RPMI8226 (cell line): ENCODE measurements at places on chromosomes 2 and 18.
A peak's percentile ranks its signal among the peaks of the same experiment; 100 is the strongest.

DNA sequence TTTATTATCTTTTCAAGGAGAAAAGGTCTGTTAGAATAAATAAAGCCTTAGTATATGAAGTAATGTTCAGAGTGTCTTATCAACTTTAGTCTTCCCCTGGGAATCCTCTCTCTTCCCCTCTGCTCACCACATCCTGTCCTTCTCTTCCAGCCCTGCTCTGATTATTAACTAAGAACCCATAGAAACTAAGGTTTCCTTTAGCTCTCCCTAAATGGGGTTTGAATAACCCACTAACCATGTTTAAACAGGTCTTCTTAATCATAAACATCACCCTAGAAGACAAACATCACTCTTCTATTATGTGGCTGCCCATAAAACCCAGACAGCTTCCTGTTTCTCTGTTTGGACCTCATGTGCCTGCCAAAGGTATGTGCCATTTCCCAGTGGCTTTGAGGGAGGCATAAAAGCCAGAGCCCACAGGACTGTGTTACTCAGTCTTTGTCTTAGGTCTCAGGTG is 50.1 kb downstream of the SLC14A1 start:
- DNase-seq: no peak

- DNase-seq: no peak
Observed at GRCh38 chr18:73352546-73352945, 484.8 kb upstream of the NETO1 start.

- DNase-seq: no peak
Observed at GRCh38 chr2:58157754-58158153, 83.4 kb downstream of the FANCL start.

- DNase-seq: no peak
Observed at GRCh38 chr2:213740453-213740852, 456.2 kb downstream of the SPAG16 start.

DNA sequence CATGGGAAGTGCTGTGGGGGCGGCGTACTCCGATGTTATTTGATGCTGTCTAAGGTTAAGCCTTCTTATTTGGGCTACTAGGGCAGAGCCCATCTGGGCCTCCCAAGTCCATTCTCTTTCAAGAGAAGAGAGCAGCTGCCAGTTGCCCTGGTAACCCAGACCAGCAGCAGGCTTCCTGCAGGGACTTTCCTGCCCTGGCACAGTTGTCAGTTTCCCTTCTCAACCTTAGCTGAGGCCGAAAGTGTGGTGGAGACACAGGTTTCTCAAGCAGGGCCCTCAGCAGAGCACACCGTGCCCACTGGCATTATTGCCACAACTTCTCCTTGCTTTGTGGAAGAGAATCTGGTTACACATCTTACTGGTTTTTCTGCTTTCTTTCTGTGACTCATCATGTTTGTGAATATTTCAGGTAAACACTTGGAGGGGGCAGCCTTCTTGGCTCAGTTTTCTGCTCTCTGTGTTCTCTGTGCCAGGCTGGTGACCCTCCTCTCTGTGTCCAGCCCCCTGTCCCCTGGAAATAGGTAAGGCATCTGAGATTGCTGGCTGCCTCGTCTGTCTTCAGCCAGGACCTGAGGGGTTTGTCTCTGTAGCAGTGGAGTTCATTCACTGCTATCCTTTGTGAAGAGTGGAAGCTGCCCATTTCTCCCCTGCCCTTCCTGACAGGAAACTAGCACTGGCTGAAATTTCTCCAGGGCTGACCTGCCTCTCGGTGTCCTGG is 111.0 kb downstream of the B3GNT2 start:
- DNase-seq: peak; percentile 50

GRCh38 chr2:197205585-197206215 is 104.9 kb downstream of the ANKRD44 start:
- no peak for DNase-seq

GRCh38 chr2:211349031-211349430 is 792.6 kb downstream of the CPS1 start:
- no peak for DNase-seq

DNA sequence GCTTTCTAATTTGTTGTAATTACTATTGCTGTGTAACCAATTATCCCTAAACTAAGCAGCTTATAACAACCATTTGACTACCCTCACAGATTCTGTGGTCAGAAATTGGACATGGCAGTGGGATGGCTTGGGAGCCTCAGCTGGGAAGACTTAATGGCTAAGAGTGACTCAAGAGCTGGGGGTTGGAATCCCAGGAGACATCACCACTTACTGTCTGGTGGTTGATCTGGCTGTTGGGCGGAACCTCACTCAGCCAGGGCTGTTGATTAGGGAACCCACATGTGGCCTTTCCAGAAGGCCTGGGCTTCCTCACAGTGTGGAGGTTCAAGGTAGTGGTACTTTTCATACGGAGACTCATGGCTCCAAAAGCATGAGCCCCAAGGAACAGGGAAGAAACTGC is 49.8 kb downstream of the E2F6 start:
- no peak for DNase-seq

GRCh38 chr2:842151-842803 is 108.4 kb upstream of the SNTG2 start:
- no peak for DNase-seq

DNA sequence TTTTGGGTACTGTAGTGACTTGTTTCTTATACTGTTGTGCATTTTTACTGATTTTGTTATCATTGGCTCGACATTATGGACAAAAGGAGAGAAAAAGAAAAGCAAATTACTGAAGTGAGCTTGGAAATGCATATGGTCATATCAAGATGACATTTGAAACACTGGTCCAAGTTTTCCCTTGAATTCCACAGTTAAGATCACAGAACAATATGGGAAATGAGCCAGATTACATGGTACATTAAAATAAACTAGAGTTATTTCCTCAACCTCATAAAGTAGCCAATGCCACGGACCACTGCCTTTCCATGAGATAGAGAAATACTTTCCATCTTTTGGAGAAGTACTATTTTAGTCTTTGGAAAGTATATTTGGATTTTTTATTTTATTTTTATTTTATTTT is 62.0 kb upstream of the SGPP2 start:
- DNase-seq: no peak

DNA sequence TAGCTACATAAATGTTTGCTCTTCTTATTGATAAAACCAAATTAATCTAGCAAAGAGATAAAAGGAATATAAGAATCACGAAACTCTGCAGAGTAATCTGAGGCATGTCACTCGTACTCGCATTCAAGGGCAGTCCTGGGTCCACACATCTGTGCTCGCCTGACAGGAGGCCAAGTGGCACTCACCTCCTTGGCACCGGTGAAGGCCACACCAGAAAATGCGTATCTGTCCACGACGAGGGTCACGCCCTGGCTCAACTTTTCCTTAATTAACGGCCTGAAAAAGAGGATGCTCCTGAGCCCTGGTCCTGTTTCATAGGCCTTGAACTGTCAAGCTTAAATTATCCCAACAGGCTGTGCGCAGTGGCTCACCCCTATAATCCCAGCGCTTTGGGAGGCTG is 6.6 kb downstream of the DTYMK start:
- DNase-seq: no peak

GRCh38 chr2:42602218-42602875 is 33.9 kb downstream of the MTA3 start:
- no peak for DNase-seq

- DNase-seq: no peak
Observed at GRCh38 chr18:68780802-68781635, 16.9 kb upstream of the CCDC102B start.

DNA sequence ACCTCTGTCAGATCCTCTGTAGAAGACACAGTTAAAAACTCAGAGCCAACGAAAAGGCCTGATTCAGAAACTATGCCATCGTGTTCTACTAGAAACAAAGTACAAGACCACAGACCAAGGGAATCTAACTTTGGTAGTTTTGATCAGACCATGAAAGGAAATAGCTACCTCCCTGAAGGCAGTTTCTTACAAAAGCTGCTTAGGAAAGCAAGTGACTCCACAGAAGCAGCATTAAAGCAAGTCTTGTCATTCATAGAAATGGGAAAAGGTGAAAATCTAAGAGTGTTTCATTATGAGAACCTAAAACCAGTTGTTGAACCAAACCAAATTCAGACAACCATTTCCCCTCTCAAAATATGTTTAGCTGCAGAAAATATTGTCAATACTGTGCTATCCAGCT is 58.2 kb downstream of the FSIP2 start:
- no peak for DNase-seq

DNA sequence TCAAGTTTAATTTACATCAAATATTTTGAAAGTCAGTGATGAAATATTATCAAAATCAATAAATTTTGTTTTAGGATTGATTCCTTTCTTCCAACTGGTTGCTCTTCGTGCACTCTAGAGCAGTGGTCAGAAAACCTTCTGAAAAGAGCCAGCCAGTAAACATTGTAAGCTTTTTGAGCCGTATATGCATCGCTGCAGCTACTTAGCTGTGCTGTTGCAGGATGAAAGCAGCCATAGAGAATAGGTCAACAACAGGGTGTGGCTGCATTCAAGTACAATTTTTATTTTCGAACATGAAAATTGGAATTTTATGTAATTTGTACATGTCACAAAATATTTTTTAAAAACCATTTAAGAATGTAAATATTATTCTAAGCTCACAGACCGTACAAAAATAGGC is 94.9 kb downstream of the MGAT5 start:
- DNase-seq: no peak

- no peak for DNase-seq
Observed at GRCh38 chr2:182064019-182064778, 78.5 kb downstream of the PPP1R1C start.

DNA sequence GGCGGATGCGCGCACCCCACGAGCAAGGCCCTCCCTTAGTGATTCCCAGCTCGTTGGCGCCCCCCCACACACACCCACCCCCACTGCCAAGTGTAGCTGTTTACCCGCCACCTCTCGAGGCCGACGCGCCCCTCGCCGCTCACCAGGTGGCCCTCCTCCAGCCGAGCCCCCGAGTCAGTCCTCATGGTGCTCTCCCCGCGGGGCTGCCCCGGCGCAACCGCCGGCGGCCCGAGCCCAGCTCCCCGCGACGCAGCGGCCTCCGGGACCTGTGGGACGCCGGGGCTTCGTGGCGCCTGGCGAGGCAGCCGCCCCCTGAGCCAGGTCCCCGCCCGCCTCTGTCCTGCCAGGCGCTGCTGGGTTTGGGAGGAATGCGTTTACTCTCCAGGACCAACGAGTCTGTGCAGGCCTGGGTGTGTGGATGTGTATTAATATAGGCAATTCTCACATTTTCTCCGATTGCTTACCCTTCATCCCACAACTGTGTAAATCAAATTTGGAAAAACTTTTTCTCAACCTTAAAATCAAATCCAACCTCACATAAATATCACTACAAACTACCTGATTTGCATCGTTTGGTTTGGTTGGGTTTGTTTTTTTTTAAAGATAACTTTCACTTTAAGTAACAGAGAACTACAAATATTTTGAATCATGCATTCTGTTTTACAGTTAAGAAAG is at the start of gene TMEM237:
Gene TMEM237 (minus strand): TSS at position 288 of the 675 bp plus-strand sequence. CDS start 103 bp downstream, at position 185.
- DNase-seq: peak; percentile 43

DNA sequence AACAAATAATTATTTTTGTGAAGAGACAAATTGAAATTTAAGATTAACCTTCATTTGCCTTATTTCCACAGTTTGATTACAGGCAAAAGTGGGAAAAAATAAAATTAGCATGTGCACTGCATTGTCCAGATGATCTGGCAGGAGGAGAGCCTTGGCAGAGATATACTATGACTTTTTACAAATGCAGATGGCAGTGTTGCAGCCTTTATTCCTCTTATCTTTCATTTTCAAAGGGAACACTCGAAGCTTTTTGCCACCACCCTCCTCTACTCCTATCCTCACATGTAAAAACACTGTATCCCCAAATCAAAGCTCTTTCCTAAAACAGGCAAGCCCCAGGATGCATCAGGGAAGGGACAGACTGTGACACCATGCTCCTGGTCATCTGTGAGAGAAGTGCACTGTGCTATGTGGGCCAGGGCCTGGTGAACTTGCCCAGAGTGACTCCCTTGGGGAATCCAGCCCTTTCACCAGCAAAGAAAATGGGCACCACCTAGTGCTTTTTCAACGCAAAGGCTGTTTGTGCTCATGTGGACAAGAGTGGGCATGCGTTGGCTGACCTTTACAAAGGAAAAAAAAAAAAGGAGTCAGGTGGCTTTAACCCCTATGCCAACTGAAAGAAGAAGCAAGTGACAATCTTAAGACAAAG is 74.7 kb upstream of the ETAA1 start:
- peak; percentile 54 for DNase-seq

GRCh38 chr2:27627963-27628766 is 647 bp downstream of the CCDC121 start:
- no peak for DNase-seq

DNA sequence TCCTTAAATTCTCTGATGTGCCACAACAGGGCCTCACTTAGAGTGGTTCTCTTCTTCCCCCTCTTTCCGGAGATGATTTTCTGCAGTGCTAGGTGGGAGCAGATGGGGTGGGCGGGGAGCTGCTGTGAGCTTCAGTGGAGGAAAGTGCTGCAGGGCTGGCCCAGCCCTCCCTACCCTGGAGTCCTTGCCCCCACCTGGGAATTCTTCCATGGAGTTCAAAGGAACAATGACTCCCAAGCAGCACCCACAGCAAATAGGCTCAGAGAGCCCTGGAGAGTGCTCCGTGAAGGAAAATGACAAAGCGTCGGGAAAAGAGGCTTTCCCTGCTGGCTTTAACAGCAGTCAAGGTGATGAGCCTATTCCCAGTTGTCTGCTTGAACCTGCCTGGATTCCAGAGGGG is 28.8 kb downstream of the LOXHD1 start:
- no peak for DNase-seq

DNA sequence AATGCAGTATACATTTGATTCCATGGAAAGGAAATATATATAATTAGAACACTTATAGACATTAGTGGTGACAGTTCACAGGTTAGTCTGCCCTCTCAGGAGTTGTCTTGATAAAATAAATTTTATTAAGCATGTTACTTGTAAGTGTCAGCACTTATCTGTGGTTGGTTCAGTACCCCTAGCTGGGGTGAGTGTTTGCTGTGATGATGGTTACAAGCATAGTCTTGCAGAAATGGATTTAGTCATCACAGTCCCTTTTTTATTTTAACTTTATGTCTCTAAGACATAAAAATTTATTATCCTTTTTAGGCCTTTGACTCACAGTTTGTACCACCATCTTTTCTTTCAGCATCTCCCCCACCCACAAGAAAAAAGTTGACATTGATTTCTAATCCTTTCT is 52.1 kb downstream of the NCK2 start:
- peak; percentile 15 for DNase-seq

DNA sequence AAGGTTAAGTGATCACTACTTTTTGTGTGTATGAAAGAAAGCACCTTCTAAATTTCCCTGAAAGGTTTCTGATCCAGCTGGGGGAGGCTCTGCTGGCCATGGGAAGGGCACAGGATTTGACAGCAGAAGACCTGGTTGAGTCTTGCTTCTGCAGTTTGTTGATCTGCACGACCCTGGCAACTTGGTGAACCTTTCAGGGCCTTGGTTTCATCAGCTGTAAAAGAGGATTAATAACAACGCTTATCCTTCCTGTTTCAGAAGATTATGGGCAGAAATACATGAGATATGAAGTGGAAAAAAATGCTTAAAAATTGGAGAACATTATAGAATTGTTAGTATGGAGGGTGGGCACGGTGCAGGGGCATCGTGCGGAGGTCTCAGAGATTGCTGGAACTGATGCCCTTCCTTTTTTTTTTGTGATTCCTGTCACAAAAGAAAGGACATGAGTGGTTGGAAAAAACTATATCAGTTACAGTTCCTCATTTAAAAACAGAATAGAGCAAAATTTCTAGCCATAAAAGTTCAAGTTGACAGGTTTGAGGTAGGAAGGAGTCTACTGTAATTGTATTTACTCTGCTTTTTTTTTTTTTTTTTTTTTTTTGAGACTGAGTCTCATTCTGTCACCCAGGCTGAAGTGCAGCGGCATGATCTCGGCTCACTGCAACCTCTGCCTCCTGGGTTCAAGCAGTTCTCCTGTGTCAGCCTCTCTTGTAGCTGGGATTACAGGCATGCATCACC is 47.4 kb downstream of the MFSD6 start:
- no peak for DNase-seq

- no peak for DNase-seq
Observed at GRCh38 chr2:26637811-26638310, 3.3 kb downstream of the CIB4 start.
